OCI-LY7 (cell line): ENCODE measurements at places on chromosomes 4 and X. TPM values are rescaled to one million over a fixed set of nuclear protein-coding genes. Genes with fewer than 3 reads are reported as not detected.

GRCh38 chr4:168878623-168879022 is 131.4 kb downstream of the CBR4 start:
- DNase-seq: no peak

DNA sequence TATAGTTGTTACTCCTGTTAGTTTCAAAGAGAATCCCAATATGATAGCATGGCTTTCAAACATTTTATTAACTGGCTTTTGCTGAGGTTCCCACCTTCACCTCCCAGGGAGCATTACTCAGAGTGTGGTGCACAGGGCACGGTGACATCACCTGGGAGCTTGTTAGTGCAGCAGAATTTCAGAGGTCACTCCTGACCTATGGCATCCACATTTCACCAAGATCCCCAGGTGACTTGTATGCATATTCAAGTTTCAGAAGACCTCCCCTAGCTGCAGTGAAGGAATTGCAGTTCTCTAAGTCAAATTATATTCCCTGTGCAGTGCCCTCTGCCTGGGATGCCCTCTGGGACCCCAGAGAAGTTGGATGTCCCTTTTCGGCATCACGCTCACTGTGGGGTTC is 29.7 kb upstream of the LNX1 start:
- DNase-seq: no peak

Gene MCF2
- not detected in 2 replicates for total RNA-seq

Gene MAGEA9B
- not detected in 2 replicates for total RNA-seq

DNA sequence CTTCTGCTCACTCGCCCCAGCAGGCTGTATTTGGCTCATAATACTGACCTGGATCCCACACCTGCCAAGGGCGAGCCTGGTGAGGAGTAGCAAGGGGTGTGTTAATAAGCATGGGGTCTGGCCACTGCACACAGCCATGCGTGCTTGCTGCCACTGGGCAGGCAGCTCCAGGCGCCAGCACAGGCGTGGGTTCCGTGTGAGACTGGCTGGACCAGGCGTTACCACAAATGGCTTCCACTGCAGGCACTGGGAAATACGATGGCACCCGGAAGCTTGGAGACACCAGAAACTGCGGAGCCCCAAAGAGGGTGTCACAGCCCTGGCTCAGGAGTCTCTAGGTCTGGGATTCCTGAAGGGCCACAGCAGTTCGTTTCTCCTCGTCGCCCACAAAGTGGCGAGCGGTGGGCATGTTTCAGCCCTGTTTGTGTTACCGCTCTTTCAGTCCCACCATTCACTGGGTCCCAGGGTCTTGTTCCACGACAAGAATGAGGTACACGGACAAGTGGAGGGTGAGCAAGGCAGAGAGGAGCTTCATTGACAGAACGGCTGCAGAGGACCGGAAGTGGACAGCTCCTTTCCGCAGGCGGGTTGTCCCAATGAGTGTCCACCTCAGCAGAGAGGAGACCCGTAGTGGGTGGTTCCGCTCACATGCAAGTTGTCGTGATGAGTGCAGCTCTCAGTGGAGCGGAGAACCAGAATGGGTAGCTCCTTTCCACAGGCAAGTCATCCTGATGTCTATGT is 428.9 kb downstream of the EPHA5 start:
- DNase-seq: no peak

GRCh38 chrX:136687457-136687856 is 39.5 kb downstream of the CD40LG start:
- DNase-seq: no peak

- DNase-seq: no peak
Observed at GRCh38 chr4:26346203-26346620, 25.4 kb downstream of the RBPJ start.

Gene C4orf36
- 1.4 TPM in 1 of 2 replicates, not detected in the other for total RNA-seq

DNA sequence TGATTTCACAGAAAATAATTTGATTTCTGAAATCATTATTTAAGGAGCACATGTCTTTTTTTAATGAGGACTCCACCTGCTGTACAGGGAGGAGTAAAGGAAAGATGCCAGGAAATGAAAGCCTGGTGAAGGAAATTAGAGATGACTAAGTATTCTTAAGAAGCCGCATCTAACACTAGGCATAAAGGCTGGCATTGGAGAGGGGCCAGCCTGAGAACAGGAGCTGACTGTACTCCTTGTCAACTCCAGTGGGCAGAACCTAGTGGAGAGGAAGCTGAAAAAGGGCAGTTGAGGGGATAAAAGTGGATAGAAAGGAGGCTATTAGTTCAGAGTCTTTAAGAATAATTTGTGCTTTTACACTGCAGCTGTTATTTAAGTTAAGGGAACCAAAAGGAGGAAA is 393.0 kb downstream of the PPP1R2C start:
- no peak for DNase-seq

- no peak for DNase-seq
Observed at GRCh38 chr4:8571702-8572685, 8.2 kb upstream of the GPR78 start.

DNA sequence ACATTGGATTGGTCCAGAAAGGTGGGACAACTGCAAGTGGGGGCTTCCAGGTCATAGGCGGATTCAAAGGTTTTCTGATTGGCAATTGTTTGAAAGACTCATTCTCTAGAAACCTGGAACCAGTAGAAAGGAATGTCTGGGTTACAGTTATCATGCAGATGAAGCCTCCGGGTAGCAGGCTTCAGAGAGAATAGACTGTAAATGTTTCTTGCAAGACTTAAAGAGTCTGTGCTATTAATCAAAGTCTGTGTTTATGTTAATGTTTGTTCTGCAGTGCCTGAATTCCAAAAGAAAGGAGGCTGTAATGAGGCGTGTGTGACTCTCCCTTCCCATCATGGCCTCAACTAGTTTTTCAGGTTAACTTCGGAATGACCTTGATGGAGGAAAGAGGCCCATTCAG is 43.9 kb upstream of the GC start:
- no peak for DNase-seq

Gene TIMP1
- total RNA-seq: 0.83 TPM in 1 of 2 replicates, not detected in the other

- no peak for DNase-seq
Observed at GRCh38 chr4:68962868-68963267, 11.3 kb upstream of the UGT2A3 start.

GRCh38 chrX:14673764-14674163 is 144.4 kb downstream of the GLRA2 start:
- peak; percentile 4 for DNase-seq

- DNase-seq: no peak
Observed at GRCh38 chr4:152356428-152357034, 179.4 kb downstream of the FBXW7 start.

Gene GBA3
- total RNA-seq: not detected in 2 replicates

GRCh38 chrX:68842351-68842750 is 13.5 kb downstream of the EFNB1 start:
- DNase-seq: no peak

- DNase-seq: no peak
Observed at GRCh38 chr4:101201421-101201820, 145.9 kb downstream of the PPP3CA start.

GRCh38 chr4:48122756-48123155 is 11.3 kb downstream of the TXK start:
- no peak for DNase-seq

DNA sequence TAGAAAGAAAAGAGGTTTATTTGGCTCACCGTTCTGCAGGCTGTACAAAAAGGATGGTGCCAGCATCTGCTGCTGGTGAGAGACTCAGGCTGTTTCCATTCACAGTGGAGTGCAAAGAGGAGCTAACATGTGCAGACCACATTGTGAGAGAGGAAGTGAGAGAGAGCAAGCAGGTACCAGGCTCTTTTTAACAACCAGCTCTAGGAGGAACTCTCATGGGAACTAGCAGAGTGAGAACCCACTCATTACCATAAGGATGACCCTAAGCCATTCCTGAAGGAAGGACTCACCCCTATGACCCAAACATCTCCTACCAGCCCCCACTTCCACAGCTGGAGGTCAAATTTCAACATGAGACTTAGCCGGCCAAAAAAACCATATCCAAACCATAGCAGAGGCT is 158.6 kb upstream of the ADGRL3 start:
- no peak for DNase-seq

GRCh38 chr4:22091906-22092305 is 143.3 kb upstream of the KCNIP4 start:
- DNase-seq: no peak

DNA sequence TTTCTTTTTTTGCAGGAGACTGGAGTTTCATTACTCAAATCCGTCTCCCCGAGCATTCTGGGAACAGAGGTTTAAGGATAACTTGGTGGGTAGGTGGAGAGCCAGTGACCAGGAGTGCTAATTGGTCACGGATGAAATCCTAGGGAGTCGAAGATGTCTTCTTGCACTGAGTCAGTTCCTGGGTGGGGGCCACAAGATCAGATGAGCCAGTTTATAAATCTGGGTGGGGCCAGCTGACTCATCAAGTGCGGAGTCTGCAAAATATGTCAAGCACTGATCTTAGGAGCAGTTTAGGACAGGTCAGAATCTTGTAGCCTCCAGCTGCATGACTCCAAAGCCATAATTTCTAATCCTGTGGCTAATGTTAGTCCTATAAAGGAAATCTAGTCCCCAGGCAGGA is 741.3 kb downstream of the PCDH7 start:
- DNase-seq: no peak

Gene NUDT6
- total RNA-seq: 15.4 and 18.3 TPM in 2 replicates

Gene MAGEA12
- total RNA-seq: not detected in 2 replicates

DNA sequence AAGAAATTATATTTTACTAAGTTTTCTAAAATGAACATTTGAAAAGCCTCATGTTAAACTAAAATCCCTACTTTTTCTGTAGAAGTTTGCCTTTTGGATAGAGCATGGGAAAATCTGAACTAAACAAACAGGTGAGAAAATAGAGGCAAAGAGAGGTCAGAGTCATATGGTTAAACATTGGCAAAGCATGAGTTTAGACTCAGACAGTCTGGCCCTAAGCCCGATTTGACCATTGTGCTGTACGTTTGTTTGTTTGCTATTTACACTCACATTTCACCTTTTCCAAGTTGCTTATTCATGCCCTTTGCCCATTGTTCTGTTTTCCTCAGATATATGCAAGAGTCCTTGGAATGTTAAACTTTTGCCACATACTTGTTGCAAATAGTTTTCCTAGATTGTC is 85.4 kb downstream of the TIGD2 start:
- DNase-seq: no peak

- DNase-seq: no peak
Observed at GRCh38 chr4:84224522-84224921, 274.6 kb downstream of the NKX6-1 start.
